Motor neuron (in vitro differentiated cells): ENCODE measurements at places on chromosomes 11 and 22.
A peak's percentile ranks its signal among the peaks of the same experiment; 100 is the strongest.

DNA sequence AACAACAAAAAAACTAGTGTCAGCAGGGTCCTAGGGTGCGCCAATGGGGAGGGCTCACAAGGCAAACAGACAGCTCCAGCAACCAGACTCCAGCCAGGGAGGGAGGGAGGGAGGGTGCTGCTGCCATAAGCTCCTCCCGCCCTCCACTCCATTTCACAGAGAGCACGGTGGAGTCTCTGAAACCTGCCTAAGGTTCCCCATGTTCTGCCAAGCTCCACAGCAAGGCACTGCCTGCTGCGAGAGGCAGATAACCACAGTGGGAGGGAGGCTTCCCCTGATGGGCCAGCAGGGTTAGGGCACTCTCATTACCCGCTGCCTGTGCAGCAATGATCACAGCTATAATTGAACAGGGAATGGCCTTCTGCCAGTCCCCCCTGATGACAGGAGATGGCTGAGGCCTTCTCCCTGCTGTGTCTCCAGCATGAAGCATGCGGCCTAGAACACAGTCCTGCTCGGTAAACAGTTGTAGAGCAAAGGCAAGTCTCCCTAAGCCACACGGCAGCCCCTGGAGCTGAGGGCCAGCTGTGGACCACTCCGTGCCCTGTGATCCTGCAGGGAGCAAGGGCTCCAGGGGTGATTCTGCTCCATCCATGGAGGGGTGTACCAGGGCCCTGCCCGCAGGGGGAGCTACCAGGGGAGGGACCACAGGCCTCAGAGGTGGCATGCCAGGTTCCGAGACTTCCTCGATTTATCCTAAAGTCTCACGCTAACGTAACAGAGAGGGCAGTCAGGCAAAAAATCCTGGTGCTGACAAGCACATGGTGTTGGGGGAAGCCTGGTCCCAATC is 42.9 kb downstream of the PC start:
- ATAC-seq: peak; percentile 12

- no peak for ATAC-seq
Measured at GRCh38 chr11:43404836-43405479, 46.2 kb downstream of the TTC17 start.

DNA sequence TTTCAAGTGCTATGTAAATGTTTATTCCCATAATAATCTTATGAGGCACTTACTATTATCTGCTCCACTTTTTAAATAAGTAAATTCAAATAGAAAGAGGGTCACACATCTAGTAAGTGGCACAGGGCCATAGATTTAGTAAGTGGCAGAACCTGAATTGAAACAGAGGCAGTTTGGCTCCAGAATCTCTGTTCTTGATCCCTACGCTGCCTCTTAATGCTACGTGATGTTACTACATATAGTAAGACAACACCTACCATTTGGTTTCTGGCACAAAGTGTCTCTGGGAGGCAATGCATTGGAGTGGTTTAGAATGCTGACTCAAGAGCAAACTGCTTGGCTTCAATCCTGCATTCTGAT is 1018.3 kb downstream of the DLG2 start:
- no peak for ATAC-seq

DNA sequence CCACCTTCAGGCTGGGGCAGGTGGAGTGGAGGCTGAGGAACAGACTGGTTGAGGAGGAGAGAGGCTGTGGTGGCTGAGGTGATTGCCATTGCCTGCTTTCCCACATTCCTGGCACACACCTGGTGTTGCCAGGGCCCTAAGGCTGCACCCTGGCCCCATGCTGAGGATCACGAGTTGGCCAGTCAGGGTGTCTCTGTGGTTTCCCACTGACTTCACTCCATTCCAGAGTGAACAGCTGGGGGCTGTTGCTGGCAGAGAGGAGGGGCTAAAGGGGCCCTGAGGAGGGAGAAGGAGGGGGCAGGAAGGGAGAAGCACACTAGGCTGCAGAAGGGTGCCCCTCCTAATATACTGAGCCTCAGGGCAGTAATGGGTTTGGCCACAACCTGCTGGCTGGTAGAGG is 1.8 kb downstream of the TMEM86A start:
- no peak for ATAC-seq

GRCh38 chr11:728901-729491 is 18.3 kb upstream of the TALDO1 start:
- no peak for ATAC-seq

- ATAC-seq: no peak
Measured at GRCh38 chr22:44783581-44783980, 31.2 kb downstream of the ARHGAP8 start.

DNA sequence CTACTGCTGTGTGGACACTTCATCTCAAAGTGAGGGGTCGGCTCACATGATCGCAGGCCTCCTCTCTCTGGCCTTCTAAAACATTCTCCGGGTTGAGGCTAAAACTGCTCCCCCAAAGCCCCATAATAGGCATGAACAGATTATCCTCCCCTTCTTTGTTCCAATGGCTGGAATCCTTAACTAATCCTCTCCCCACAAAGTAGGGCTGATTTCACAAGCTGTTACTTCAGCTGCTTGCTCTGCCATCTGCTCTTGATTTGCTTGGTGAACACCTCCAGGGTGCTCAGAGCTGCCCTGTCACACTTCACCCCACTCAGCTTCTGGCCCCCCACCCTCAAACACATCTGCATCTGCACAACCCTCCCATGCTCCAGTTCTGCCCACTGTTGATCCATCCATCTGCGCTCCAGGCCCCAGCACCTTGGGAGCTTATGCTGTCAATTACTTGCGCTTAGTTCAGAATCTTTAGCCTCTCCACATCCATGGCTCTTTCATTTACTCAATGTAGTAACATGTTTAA is 173.1 kb upstream of the API5 start:
- ATAC-seq: no peak

GRCh38 chr11:57460022-57460757 is at the start of gene RTN4RL2:
RTN4RL2 (plus strand) TSS chr11:57460528; CDS start chr11:57460866, 338 bp downstream.
- peak; percentile 42 for ATAC-seq

GRCh38 chr22:28949788-28950187 is 66.4 kb downstream of the ZNRF3 start:
- ATAC-seq: no peak
